ENCODE measurements at places on chromosomes 1 and 21. TPM values are rescaled to one million over a fixed set of nuclear protein-coding genes. Genes with fewer than 3 reads are reported as not detected.

- DNase-seq, result no peak
Measured at GRCh38 chr1:221904319-221904718, 162.4 kb upstream of the DUSP10 start.

DNA sequence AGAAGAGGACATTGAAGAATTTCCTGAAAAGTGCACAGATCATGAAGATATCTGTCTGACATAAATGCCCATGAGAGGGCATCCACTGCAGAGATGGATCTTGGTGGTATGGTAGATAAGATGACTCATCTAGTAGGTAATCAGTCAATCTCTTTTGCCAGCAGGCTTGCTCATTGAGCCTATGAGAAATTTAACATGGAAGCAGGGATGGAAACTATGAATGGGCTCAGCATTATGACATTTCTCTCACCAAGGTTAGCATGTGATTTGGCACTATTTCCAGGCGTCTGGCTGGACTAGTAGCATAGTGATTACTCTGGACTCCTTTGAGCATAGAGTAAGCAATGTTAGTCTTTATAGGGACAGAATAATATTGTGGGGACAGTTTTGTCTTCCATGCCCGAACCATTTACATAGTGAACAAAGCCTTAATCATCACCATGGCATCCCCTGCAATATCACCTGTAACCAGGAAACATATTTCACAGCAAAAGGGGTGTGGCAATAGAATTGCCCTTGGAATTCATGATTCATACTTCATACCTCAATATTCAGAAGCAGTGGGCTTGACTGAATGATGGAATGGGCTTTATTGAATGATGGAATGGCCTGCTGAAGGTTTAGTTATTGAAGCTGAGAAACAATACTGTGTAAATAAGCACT is 7.3 kb downstream of the OR2C3 start:
- no peak for DNase-seq

- DNase-seq, result no peak
Measured at GRCh38 chr1:118826669-118827068, 161.5 kb downstream of the TBX15 start.

DNA sequence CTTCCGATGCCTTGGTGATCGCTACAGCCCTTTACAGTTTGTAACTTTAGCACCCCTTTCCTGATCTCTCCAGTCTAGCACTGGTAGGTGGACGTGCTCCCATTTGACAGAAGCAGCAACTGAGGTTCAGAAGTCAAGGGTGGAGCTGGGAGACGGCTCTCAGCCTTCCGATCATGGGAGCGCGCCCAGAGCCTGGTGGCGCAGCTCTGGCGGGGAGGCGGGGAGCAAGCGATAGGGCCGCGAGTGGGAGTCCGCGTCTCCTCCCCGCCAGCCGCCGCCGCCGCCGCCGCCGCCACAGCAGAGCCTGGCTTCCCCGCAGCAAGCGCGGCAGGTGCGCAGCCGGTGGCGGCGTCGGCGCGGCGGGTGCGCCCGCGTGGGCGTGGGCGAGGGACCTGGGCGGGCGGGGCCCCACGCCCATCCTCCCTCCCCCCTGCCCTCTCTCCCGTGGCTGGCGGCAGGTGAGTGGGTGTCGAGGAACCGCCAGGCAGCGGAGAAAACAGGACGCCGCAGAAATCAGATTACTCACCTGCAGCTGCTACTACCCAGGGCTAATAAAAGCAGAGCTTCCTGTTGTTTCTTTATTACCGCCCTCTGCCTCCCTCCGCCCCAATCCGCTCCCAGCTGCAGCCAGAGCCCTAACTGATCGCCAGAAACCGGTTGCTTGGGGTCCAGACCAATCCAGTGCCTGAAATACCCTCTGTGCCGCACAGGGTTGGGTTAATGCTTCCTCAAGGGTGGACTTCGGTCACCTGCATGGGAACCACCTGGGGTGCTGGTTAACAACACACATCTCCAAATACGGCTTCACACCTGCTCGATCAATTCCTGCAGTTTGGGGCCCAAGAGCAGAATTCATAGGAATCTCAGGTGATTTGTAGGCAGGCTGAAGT is 60.2 kb upstream of the ID3 start:
- no peak for DNase-seq

DNA sequence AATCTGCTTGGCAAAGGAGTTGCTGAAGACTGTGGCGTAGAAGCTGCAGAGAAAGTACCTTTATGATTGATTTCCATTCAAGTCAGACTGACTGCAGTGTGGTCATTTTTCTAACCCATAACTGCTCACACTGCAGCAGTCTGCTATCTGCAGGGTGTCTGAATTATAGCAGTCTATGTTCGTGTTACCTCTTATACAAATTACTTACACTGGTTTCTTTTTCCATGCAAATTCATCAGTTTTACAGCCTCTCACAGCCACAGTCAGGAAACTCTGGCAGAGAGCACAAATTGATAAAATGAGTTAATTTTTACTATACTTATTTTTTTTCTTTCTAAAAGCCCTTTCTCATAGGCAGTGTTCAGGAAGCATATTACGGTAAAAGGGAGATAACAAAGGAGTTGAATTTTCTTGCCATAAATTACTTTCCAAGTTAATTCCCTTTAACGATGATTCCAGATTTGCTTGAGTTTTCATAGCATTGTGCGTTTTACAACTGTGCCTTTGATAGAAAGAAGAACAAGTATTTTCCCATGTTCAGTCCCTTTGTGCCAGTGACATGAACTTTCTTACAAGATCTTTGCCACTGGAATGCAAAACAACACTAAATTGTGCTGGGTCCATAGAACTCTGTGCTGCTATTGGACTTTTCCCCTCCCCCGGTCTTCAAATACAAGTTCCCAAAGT is 261.5 kb downstream of the NFIA start:
- DNase-seq, result peak; percentile 35

- DNase-seq, result no peak
Measured at GRCh38 chr1:233863901-233864545, 40.5 kb upstream of the SLC35F3 start.

- peak; percentile 68 for DNase-seq
Measured at GRCh38 chr1:79982211-79982610, 975.7 kb upstream of the ADGRL4 start.

GRCh38 chr1:115261496-115261895 is 76.6 kb downstream of the NGF start:
- no peak for DNase-seq

GRCh38 chr1:10308001-10308400 is 90.9 kb upstream of the PGD start:
- no peak for DNase-seq

- no peak for DNase-seq
Measured at GRCh38 chr1:58762806-58763205, 21.0 kb downstream of the JUN start.

DNA sequence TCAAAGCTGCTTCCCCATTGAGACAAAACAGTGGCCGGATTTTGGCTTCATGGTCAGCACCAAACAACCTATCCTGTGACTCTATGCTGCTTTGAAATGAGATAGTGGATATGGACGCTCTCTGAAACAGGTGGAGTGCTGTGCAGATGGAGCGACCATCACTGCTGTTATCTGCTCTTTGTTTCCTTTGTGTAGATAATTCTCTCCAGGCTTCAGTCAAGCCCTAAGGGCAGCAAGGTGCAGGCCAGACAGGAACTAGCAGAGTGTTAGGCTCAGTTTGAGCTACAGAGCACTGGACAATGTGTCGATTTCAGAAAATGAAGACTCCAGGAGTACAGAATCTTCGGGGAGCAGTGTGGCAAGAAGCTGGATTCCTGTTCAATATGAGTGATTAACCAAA is 4.8 kb upstream of the IRF6 start:
- no peak for DNase-seq

- DNase-seq, result no peak
Measured at GRCh38 chr1:160605792-160606479, 26.6 kb upstream of the CD84 start.

- DNase-seq, result no peak
Measured at GRCh38 chr1:117020526-117021156, 19.1 kb downstream of the CD101 start.

DNA sequence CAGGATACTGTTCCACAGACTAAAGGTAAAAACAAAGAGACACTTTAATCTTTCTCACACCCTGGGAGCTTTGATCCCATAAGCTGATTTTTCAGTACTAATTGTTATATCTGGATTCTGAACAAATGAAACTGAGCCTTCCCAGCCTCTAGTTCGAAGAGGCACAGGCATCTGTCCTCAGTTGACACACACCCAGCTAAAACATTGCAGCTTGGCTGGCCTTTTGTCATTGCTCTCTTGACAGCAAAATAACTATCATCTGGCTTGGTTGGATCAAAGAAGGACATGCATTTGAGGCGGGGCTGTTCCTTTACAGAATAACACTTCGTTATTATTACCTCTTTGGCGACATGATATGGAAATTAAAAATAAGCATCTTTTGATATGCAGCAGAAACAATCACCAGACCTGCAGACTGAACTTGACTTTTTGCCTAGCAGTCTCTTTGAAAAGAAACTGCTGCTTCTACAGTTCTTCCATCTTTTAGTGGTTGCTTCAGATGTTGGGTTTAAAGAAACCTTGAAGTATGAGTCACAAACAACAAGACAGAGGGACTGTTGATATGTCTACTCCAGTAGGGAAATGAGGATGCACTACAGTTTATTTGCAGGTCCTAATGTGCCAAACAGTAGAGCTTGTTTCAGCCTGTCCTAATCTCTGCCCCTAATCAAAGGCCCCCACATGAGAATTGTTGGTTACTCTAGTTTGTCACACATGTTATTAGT is 166.5 kb downstream of the TPR start:
- no peak for DNase-seq

- no peak for DNase-seq
Measured at GRCh38 chr1:100359139-100359538, 6.8 kb downstream of the CDC14A start.

GRCh38 chr1:54054438-54054749 is 986 bp downstream of the TCEANC2 start:
- no peak for DNase-seq

DNA sequence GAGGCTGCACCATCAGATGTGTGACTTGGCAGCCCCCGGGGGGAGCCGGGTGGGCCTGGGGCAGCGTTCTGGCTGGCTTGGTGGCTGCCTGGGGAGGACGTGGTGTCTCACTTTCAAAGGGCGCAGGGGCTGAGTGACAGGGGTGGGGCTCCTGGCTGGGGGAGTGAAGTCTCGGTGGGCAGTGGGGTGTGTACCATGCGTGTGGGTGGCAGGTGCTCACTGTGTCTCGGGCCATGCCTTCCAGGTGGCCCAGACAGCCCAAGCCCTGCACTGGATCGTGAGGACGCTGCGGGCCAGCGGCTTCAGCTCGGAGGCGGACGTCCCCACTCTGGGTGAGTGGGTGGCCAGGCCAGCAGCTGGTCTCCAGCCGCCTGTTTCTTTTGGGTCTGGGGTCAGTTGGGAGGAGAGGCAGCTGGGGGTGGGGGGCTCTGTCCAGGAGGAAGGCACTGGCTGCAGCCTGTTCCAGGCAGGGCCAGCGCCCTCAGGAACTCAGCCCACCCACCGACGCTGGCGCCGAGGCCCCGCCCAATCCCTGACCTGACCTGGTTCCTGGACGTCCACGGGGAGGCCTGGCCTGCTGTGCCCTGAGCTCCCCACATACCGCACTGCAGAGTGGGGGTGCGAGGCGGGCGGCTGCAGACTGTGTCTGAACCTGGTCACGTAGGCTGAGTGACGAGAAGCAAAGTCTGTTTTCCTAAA is 30.6 kb upstream of the LRRC3 start:
- DNase-seq, result no peak

DNA sequence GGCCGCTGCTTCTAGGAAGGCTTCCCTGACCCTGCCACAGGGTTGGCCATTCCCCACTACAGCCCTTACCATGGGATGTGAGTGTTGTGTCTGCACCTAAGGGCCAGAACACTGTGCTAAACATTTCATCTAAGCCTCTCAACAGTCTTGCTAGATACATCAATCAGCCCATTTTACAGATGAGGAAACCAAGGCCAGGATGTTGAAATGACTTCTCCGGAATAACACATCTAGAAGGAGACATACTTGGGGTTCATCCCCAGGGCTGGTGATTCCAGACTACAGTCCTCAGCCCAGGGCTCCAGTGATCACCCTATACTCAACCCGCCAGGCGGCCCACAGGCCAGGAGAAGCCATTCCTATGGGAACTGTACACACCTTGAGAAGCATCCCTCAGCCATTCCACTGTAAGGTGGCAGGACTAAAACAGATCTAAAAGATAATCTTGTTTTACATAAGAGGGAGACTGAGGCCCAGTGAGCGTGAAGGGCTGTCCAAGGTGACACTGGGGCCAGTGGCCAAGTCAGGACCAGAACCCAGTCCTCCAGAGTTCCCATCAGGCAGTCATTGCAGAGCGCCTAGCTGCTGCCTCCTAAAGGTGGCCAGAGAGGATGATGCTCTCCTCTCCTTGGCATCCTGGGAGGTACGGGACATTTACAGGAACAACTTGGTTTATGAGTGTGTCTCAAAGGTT is 119.5 kb downstream of the GLIS1 start:
- no peak for DNase-seq

DNA sequence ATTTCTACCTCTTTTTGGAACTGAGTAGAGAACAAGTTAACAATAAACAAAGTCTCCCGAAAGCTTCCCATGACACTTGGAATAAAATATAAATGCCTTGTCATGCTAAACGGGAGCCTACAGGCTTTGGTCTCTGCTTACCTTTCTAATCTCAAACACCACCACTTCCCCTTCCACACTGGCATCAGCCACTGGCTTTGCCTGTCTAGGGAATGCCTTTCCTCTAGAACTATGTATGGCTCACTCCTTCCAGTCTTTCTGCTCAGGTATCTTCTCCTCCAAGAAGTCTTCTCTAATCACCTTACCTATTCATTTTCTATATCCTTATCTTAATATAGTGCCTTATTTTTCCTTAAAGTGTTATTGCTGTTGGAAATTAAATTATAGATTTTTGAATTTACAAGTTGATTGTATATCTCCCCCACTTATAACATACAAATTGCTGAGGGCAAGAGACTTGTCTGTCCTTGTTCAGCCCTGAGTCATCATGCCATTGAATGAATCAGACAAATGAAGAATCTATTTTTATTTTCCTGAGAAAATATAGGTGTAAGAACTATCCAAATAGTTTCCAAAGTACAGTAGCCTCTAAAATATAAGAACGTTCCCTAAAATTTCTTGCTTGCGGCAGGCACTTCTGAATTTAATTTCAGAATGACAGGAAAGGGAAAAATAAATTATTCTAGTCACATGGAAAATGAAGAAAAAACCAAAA is 119.2 kb downstream of the TM2D1 start:
- no peak for DNase-seq

Gene TMEM79
- total RNA-seq, result 3.2 TPM

Gene SPRR3
- 10.0 TPM for total RNA-seq

Gene KIF2C
- total RNA-seq, result 9.4 TPM

Gene ALX3
- total RNA-seq, result 0.21 TPM

Gene CAMSAP2
- total RNA-seq, result 61.5 TPM

Gene LCE3E
- total RNA-seq, result not detected

Gene RIMKLA
- total RNA-seq, result 0.69 TPM

Gene COL6A1
- 678 TPM for total RNA-seq
